ENCODE measurements at places on chromosomes 4 and X.
A peak's percentile ranks its signal among the peaks of the same experiment; 100 is the strongest.

GRCh38 chr4:89305712-89306437 lies 1.7 kb downstream of the GPRIN3 start:
- no peak for DNase-seq

DNA sequence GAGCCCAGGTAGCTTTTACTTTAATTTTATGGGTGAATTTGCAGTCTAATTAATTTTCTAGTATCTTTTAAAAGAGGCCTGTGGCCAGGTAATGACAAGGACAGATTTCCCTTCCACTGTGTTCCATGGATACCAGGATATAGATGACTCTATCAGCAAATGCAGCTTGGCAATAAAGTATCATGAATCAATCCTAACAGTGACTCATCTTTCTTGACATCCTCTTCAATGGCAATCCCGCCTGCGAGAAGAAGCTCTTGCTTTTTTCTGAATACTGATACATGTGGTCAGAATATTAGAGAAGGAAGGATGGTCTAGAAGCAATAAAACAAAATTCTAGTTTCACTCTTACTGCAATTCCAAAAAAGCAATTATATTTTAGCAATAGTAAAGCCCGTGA lies 267.8 kb downstream of the DTHD1 start:
- DNase-seq, result no peak

GRCh38 chr4:40403081-40403480 lies 67.9 kb downstream of the CHRNA9 start:
- DNase-seq, result no peak

DNA sequence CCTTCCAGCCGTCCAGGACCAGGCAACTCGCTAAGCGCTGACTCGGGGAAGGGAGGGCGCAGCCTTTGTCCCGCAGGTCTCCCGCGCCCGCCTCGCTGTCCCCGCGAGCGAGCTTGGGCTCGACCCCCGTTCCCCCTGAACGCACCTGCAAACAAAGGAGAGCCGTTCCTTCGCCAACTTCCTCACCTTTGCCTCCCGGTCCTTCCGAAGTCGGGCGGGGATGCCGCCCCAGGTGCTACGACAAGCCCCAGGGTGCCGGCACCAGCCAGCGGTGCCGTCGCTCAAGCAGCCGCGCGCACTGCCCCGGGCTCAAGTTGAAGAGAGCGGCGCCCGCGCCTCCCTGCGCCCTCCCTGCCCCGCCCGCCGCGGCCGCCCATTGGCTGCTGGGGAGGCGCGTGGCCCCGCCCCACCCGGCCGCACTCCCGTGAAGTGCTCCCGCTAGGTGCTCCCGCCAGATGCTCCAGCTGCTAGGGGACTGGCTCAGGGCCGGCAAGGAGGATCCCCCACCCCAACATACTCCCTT lies 107.1 kb downstream of the NSUN7 start:
- peak; percentile 73 for DNase-seq

GRCh38 chr4:109040441-109040840 lies 262.0 kb downstream of the COL25A1 start:
- no peak for DNase-seq

GRCh38 chr4:122636697-122637096 lies 15.8 kb upstream of the IL21 start:
- DNase-seq, result no peak

- DNase-seq, result peak; percentile 27
Observed at GRCh38 chrX:66074920-66075879, 35.3 kb upstream of the VSIG4 start.

GRCh38 chrX:66013194-66013816 lies 26.6 kb downstream of the VSIG4 start:
- no peak for DNase-seq

GRCh38 chrX:16462912-16463311 lies 187.0 kb upstream of the S100G start:
- DNase-seq, result no peak

GRCh38 chrX:51802917-51803688 lies 59.9 kb downstream of the GSPT2 start:
- DNase-seq, result peak; percentile 53

DNA sequence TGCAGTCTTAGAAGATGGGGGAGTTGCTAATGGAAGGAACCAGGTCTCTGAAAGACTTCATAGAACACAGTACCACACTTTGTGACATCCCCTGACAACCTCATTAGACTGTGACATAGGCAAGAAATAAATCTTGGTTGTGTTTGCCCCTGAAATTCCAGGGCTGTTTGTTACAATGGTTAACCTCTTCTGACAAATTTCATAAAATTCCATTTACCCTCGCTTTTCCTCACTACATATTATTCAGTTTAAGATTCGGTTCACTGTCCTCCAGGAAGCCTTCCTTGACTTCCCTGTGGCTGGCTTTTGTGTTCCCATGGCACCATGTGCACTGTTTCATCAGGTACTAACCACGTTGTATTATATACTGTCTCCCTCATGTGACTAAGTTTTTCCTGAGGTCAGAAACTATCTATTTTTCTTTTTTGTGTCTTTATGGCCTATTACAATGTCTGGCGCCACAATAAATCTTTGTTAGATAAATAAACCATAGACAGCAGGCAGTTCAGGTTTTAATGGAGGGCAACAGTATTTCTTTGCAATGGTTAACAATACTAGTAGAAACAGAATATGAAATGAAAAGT lies 54.2 kb downstream of the ATXN3L start:
- no peak for DNase-seq

DNA sequence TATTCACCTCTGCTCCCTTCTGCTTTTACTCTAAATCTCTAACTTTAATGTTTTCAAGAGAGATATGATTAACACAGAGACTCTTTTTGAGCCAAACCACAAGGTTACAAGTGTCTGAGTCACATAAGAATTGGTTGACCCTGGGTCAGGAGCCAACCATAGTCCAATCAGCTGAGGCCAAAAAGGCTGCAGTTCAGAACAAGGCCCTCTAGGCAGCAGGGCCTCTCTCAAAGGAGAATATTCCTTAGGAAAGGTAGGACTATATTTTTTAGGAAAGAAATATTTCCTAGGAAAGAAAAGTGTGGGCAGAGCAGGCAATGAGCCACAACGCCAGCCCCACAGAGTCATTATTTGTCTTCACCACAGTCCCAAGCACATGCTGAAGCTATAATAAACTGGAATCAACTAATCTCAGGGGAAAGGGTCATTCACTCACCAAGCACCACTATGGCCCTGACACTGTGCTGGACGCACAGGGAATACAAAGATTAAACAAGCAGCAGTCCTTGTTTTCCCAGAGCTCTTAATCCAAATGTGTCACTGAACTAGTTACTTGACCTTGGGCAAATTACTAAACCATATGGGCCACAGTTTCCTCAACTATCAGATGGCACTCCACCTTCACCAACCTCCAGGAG lies 2.2 kb downstream of the ATP8A1 start:
- peak; percentile 28 for DNase-seq

DNA sequence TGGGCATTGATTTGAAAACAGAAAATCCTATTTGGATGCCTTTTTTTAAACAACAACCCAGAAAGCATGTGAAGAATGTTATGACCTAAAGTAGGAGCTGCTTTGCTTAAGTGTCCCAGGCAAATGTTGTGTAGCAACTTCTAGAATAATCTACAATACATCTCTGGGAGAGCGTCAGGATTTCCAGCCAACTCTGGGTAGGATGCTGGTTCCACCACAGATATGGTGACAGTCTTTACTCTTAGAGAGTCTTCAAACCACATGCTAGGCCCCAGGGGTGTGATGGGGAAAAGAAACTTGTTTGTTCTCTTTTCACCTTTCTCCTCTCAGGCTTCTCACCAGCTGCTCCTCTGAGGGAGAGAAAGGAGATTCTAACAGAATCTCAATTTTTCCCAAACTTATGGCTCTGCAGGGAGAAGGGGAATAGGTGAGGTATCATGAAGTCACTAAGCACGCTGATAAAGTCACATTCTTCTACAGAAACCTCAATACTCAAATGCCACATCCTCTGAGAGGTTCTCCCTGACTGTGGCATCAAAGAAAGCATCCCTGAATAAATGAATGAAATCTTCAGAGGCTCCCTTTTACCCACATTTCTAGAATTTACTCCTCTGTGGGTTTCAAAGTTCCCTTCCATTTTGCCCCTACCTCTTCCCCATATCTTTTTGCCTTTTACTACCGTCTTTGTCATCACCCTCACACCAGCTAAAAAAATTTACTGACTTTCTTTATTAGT lies 171.6 kb upstream of the RAI2 start:
- DNase-seq, result no peak

DNA sequence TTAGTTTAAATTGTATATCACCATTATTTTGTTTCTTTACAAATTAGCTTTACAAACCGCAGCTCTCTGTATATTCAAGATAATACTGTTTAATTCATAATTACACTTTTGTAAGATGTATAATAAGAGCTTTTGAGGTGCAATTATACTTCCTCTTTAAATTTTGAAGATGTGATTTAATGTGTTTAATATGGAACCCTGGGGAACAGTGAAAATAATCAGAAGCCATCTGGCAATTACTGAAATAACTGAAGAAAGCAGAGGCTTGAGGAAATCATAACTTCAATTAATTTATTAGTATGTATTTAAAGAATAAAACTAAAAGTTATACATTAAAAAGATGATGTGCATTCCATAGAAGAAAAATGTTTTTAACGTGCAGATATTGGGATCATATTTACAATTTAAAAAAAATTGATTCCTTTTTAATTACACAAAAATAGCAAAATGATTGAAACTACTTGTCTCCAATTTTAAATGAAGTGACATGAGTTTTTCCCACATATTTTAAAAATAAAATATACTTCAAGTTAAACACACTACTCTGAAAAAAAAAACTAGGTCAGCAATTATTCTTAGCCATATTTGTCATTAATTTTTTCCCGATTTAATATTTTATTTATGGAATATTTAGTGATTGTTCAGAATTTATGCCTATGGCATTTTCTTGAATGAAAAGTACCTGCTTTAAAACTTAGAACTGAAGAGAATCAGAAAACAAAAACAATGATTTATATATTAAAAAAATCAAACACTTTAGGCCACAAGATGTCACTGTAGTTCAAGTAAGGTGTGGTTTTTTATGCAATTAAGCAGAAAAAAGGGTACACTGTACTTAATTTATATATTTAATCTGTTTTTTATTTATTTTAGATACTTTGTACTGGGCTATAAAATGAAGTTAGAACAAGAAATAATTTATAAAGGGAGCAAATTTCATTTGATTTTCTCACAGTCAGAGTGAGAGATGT lies 942.7 kb upstream of the NDST4 start:
- no peak for DNase-seq
